ENCODE measurements at places on chromosomes 3 and 15. TPM values are rescaled to one million over a fixed set of nuclear protein-coding genes. Genes with fewer than 3 reads are reported as not detected.

C3orf85 gene
- total RNA-seq = not detected

BSN gene
- total RNA-seq = 0.24 TPM

TMCO5A gene
- total RNA-seq = not detected

WNT5A gene
- total RNA-seq = 16.4 TPM

SACM1L gene
- total RNA-seq = 13.7 TPM

PPM1L gene
- total RNA-seq = under 0.01 TPM

GOLGA6L7 gene
- total RNA-seq = not detected

FRMD5 gene
- not detected for total RNA-seq

KIF7 gene
- 19.6 TPM for total RNA-seq

EBLN2 gene
- 1.5 TPM for total RNA-seq

DENND4A gene
- 12.2 TPM for total RNA-seq

TNK2 gene
- 45.2 TPM for total RNA-seq

POU1F1 gene
- not detected for total RNA-seq

MCTP2 gene
- total RNA-seq = not detected

C15orf39 gene
- 4.0 TPM for total RNA-seq

P2RY14 gene
- not detected for total RNA-seq

CLDN18 gene
- total RNA-seq = not detected

RBMS3 gene
- total RNA-seq = 2.3 TPM

EEF1AKMT4 gene
- total RNA-seq = 23.3 TPM

SPESP1 gene
- total RNA-seq = 0.17 TPM

ITIH1 gene
- total RNA-seq = not detected

IL12A gene
- 1.4 TPM for total RNA-seq

XIRP1 gene
- not detected for total RNA-seq

LCTL gene
- total RNA-seq = not detected

BCHE gene
- total RNA-seq = not detected

CLDN1 gene
- not detected for total RNA-seq

LEKR1 gene
- total RNA-seq = not detected

A4GNT gene
- total RNA-seq = not detected

SLC2A2 gene
- total RNA-seq = not detected

POPDC2 gene
- total RNA-seq = 0.06 TPM

ATP10A gene
- 14.1 TPM for total RNA-seq

SPINK8 gene
- not detected for total RNA-seq

CLDN16 gene
- total RNA-seq = not detected

DLEC1 gene
- total RNA-seq = not detected

TRH gene
- not detected for total RNA-seq

CACNA2D2 gene
- total RNA-seq = 2.0 TPM

ZNF660 gene
- 6.3 TPM for total RNA-seq

ZBBX gene
- not detected for total RNA-seq

CHRD gene
- 1.8 TPM for total RNA-seq

ASB14 gene
- total RNA-seq = not detected

ACSBG1 gene
- 9.9 TPM for total RNA-seq

DPPA2 gene
- not detected for total RNA-seq

CLK3 gene
- 18.6 TPM for total RNA-seq

Measured in G401 (cell line).